ENCODE measurements at places on chromosomes 7 and 10. TPM values are rescaled to one million over a fixed set of nuclear protein-coding genes. Genes with fewer than 3 reads are reported as not detected.

STEAP1 gene
- total RNA-seq = 33.7 TPM

PNLIPRP3 gene
- total RNA-seq = 0.06 TPM

SPDYE2B gene
- not detected for total RNA-seq

GRCh38 chr10:43679509-43679908 lies 30.8 kb upstream of the ZNF32 start:
- no peak for DNase-seq

GRCh38 chr7:1175967-1176851 lies 16.2 kb upstream of the ZFAND2A start:
- peak; percentile 63 for DNase-seq

GRCh38 chr10:13146379-13146778 lies 15.0 kb upstream of the MCM10 start:
- DNase-seq = no peak

- no peak for DNase-seq
Measured at GRCh38 chr10:84194424-84195043, at the start of gene CDHR1. Gene CDHR1, plus strand, starts transcription at chr10:84194537. Its CDS starts 224 bp downstream, at chr10:84194761.

- no peak for DNase-seq
Measured at GRCh38 chr10:132712743-132713142, 73.2 kb downstream of the NKX6-2 start.

- no peak for DNase-seq
Measured at GRCh38 chr10:5876181-5876768, 13.4 kb downstream of the ANKRD16 start.

DNA sequence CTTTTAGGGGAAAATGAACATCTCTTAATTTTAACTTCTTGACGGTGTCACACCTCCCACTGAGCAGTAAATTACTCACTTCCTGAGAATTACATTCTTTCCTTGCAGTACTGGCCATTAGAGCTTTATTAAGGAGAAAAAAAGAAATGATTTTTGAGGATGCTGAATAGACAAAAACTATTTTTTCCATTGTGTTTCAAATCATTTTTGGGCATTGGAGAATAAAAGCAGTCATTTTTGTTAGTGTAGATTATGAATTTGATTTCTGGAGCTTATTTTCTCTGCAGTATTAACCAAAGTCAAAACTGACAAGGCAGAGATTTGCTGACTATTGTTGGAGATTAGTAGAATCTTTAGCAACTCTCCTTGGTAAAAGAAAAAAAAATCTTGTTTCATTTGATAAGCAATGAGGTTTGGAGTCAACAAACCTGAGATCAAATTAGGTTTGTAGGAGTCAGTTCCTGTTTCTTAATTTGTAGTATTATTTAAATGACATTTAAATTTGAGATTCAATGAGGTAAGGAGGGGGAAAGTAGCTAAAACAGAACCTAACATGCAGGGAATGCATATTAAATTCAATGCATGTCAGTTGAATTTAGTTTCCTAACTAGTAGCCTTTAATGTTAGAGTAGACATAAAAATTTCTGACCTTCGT lies 70.6 kb downstream of the AP3M1 start:
- DNase-seq = peak; percentile 56

- no peak for DNase-seq
Measured at GRCh38 chr7:132336797-132337196, 239.5 kb downstream of the PLXNA4 start.

DNA sequence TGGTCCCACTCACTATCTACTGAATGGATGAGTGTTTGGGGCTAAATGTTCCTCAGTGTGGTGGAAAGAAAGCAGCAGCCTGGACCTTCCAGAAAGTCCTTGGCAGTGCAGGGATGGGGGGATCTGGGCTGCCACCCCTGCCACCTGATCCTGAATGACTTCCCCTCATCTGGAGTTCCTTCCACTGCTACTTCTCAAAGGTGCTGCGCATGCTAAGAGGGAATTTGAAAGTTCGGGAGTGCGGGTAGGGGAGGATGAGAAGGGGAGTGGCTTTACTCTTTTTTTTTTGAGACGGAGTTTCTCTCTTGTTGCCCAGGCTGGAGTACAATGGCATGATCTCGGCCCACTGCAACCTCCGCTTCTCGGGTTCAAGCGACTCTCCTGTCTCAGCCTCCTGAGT lies 1.4 kb downstream of the KLRG2 start:
- DNase-seq = no peak

DNA sequence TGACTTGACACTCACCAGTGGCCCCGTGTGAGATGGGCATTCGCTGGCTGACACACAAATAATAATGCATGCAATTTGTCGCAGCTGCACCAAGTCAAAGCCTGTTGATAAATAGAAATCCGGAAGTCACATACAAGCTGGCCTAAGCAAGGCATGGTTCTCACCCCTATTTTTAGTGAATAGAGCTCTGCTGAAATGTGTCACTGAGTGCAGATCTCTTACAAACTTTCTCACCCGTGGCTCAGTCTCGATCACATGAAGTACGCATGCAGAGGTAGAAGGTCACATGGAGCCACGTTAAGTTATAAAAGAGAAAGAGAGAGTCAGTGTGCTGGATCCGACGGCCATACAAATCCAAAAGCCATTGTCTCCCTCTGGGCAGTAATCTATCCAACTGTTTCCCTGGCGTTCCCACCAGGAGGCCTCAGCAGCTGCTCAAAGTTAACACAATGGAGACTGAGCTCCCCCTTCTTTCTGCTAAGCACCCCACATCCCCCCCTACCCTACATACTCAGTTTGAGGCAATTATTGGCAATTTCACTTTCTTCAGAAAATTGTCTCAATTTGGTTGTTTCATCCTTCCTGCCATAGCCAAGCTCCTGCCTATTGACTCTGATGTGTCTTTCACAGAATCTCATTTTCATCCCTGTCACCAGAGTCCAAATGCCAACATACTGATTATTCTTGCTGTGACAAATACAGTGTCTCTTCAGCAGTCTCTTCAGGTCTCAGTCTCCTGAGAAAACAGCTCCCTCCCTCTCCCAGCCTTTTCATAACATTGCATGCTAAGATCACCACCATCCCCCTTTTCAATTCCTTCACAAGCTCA lies 473.3 kb upstream of the NRP1 start:
- no peak for DNase-seq

- no peak for DNase-seq
Measured at GRCh38 chr10:7445474-7446185, 34.8 kb upstream of the SFMBT2 start.

DNA sequence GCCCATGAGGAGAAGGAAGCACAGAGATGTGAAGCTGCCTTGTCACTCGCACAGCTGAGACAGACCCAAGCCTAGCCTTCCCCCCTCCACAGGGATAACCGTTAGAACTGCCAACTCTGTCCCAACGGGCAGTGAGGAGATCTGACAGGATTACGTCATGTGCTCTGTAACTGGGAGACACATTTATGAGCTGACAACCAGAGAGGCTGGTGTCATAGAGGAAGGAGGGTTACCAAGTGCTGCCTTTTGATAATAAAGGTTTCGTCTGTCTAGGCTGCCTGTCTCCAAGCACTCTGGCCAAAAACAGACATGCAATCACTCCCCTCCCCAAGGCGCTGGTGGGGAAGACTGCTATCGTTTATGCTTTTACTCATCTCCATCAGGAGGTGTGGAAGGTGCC lies 165.9 kb downstream of the PLXNA4 start:
- DNase-seq = no peak

DNA sequence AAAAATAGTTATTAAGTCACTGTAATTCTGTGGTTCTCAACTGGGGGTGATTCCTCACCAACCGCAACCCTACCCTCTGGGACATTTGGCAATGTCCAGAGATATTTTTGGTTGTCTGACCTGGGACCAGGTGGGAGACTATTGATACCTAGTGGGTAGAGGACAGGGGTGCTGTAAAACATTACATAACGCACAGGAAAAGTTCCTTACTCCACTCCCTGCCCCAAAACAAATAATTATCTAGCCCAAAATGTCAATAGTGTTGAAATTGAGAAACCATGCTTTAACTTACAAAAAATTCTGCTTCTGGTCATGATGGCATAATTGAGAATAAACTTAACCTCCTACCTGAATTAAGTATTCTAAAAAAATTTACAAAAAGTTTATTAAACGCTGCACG lies 177.7 kb upstream of the FEZF1 start:
- DNase-seq = no peak
